GM04504 (cell line): ENCODE measurements at places on chromosomes 13 and 19.

- no peak for DNase-seq
Measured at GRCh38 chr19:35797663-35798062, 15.0 kb downstream of the PRODH2 start.

DNA sequence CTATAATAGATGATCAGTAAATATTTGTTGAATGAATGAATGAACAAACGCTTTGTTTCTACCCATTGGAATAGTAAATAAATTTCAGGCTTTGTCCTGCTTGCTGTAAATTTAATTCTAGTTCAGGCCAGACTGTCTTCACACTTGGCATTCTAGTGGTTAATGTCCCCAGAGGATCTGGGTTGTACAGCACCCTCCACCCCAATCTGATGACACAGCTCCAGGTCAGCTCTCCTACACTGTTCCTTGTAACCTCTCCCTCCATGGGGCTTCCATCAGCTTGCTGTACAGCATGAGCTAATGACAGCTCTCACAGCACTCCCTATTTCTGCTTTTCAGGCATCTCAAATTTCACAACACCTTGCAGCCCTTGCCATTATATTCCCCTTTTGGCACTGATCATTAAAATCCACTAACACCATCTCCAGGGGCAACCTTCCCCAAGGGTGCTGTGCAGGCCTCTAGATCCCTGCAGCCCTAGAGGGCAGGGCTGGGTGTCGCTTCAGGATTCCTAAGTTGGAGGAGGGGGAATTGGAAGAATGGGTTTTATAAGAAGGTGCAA, 12.7 kb upstream of the KL start:
- no peak for DNase-seq

DNA sequence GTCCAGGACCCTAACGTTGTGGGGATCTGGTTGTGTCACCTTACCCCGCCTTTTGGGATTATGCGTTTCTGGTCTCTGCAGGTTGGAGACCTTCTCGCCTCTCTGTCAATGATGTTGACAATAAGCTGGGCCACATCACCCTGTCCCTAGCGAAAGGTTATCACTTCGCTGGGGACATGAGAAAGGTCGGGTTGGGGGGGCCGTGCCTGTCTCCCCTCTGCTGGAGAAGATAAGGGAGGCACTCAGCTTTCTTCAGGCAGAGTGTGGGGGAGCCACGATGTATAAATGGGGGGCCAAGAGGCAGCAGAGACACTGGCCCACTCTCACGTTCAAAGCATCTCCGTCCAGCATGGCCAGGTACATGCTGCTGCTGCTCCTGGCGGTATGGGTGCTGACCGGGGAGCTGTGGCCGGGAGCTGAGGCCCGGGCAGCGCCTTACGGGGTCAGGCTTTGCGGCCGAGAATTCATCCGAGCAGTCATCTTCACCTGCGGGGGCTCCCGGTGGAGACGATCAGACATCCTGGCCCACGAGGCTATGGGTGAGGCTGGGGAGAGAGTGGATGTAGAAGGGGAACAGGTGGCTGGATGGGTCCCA, at the start of gene RLN3:
Gene RLN3 (plus strand): TSS at position 293 of the 595 bp plus-strand sequence. CDS start 57 bp downstream, at position 350.
- DNase-seq = no peak

GRCh38 chr19:41918653-41919244, 9.5 kb downstream of the ERFL start:
- no peak for DNase-seq

DNA sequence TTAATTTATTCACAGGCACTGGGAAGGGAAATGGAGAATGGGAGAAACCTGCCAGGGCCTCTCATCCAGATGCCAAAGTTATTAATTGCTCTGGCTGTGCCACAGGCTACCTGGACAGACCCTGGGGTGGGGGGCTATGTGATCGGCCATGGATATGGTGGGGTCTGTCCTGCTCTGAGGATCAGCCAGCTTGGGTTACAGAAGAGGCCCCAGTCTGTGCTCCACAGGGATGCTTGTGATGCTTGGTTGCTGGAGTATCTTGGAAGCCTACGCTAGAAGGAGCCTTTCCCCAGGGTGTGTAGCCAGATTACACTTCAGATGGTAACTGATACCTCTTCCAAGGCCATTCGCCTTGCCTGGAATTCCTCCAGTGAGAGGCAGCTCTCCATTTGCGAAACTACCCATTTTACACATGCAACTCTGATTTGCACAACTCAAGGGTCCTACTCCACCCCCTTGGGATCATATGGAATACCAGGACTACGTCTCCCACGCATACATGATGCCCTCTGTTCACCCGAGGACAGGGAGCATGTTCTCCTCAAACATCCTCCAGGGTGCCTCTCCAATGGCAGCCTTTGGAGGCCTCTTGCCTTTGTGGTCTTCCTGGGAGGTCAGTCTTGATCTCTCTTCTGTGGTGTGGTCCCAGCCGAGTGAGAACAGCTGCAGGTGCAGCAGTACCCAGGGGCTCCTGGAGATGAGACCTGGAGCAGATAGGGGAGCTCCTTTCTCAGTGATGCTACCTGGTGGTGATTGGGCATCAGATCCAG, 186.6 kb upstream of the TSHZ3 start:
- DNase-seq = no peak

DNA sequence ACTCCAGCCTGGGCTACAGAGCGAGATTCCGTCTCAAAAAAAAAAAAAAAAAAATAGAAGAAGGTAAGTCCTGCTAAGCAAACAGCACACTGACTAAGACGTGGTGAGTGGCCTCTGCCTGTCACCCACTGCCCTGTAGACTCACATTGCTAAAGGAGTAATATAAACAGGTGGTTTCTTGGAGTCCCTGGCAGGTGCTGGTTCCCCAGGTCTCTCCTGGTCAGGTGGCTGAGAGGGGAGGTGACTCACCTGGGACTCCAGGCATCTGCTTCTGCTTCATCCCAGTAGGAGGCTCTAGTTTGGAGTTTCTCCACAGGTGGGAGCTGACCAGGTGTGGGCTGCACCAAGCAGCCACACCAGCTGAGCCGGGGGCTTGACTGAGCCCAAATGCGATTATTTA, at the start of gene OR10H1:
Gene OR10H1 (minus strand): TSS at position 359 of the 400 bp plus-strand sequence. CDS start 7,627 bp downstream, outside the sequence.
- no peak for DNase-seq

- DNase-seq = no peak
Measured at GRCh38 chr19:2922987-2923386, 21.8 kb downstream of the ZNF77 start.

GRCh38 chr19:47123406-47123805, 7.2 kb upstream of the SAE1 start:
- no peak for DNase-seq

- DNase-seq = no peak
Measured at GRCh38 chr19:46609511-46610412, 8.6 kb downstream of the CALM3 start.

DNA sequence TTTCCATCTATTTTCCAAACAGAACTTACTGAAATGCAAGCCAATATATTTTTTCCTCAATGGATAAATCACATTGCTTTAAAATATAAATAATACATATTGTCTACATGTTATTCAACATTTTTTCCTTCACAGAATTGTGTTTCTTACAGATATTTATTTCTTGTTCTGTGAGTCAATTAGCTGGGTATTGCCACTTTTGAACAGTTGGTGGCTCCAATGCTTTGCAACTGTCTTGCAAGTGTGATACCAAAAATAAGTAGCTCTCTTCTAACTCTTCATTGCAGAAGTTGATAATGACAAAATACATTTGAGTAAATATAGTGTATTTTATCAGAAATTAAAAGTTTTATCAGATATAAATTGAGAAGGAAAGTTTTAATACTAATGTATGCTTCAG, 17.1 kb upstream of the GPC5 start:
- DNase-seq = no peak

DNA sequence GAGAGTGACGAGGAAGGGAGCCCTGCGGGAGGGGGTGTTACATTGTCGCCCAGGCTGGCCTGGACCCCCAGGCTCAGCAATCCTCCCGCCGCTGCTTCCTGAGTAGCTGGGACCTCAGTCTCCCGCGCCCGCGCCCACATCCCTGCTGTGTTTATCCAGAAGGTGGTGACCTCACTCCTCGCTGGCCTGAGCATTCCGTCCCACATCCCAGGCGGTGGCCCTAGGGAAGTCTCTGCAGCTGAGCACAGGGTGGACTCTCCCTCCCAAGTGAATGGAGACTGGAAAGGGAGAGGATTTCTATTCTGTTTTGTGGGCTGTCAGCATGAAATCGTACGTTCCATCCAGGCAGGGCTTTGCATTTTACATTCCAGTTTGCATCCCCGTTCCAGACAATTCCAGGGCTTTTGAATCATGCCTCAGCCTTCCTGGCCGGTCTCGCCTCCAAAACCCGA, 401 bp upstream of the ZNF765 start:
- DNase-seq = peak; percentile 33

GRCh38 chr19:49972841-49973240, 11.9 kb upstream of the SIGLEC11 start:
- DNase-seq = no peak

GRCh38 chr13:51761643-51762350, 42.2 kb downstream of the DHRS12 start:
- no peak for DNase-seq

- no peak for DNase-seq
Measured at GRCh38 chr19:55082020-55082851, 6.6 kb downstream of the EPS8L1 start.
